Urothelium cell line (cell line): ENCODE measurements at places on chromosomes 2 and 18.

- no peak for DNase-seq
Observed at GRCh38 chr2:172182624-172183023, 79.9 kb upstream of the DLX2 start.

- peak; percentile 88 for DNase-seq
Observed at GRCh38 chr2:238596571-238597551, 170.1 kb downstream of the ASB1 start.

GRCh38 chr2:173956454-173956853, 8.7 kb downstream of the SP3 start:
- DNase-seq: no peak

DNA sequence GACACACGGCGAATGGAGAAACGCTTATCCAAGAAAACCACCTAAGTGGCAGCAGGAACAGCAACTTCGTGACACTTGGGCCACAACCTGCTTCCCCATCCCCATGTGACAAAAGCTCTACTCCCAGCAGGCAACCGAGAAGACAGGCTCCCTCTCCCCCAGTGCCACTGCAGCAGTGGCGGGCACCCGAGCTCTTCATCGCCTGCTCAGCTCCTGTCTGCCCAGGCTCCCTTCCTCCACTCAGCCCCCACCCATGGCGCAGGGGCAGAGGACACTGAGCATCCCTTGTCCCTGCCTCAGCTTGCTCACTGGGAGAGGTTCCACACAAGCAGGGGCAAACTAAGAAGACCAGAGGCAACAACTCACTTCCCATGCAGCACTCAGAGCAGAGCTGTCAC, 22.9 kb downstream of the SLC66A2 start:
- no peak for DNase-seq

GRCh38 chr2:46980366-46980765, 64.8 kb upstream of the MCFD2 start:
- no peak for DNase-seq

- DNase-seq: no peak
Observed at GRCh38 chr2:61151436-61151835, 10.6 kb upstream of the C2orf74 start.

GRCh38 chr2:203451689-203452088, 83.4 kb downstream of the RAPH1 start:
- DNase-seq: no peak

DNA sequence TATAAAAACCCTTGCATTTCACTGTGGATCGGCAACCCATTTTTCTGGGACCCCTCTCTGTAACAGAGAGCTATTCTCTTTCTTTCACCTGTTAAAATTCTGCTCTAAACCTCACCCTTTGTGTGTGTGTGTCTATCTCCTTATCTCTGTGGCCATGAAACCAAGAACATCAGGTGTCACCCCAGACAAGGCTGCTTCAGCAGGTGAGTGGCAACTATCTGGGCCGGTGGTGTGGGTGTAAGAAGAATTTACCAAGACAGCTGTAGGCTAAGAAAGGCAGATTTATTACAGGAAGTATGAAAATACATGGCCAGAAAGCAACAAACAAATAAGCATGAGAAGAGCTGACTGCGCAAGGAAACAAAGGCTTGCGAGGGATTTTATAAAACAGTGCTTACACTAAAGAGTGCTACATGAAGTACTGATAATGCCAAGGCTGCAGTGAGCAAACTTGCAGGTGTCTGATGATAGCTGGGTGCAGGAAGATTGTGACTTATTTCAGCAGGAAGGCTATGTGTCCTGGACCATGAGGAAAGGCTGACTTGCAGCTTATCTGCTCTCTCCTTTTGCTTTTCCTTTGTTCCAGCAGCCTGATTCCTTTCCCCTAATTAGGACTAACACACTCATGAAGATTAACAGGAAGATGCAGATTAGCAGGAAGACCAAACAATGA, 421.1 kb downstream of the PTH2R start:
- DNase-seq: no peak

GRCh38 chr18:7152440-7152839, 34.8 kb upstream of the LAMA1 start:
- DNase-seq: no peak

GRCh38 chr2:97967216-97967592, 28.5 kb downstream of the TMEM131 start:
- no peak for DNase-seq

GRCh38 chr2:85244828-85245227, 83.0 kb downstream of the TGOLN2 start:
- DNase-seq: no peak

DNA sequence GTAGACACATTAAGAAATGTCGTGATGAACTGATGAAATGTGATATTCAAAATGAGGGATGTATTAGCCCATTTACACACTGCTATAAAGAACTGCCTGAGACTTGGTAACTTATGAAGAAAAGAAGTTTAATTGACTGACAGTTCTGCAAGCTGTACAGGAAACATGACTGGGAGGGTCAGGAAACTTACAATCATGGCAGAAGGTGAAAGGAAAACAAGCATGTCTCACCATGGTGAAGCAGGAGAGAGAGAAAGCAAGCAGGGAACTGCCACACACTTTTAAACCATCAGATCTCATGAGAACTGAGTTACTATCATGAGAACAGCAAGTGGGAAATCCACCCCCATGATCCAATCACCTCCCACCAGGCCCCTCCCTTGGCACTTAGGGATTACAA, 1010.8 kb upstream of the CELF4 start:
- no peak for DNase-seq

- DNase-seq: no peak
Observed at GRCh38 chr2:176493226-176493825, 224.1 kb downstream of the MTX2 start.

GRCh38 chr2:222592176-222592575, 63.7 kb downstream of the FARSB start:
- no peak for DNase-seq

- DNase-seq: no peak
Observed at GRCh38 chr18:72727776-72728175, 140.0 kb downstream of the NETO1 start.

- DNase-seq: no peak
Observed at GRCh38 chr2:69624611-69625010, 18.9 kb downstream of the AAK1 start.

- no peak for DNase-seq
Observed at GRCh38 chr18:4284528-4284927, 170.6 kb downstream of the DLGAP1 start.
